ENCODE measurements at places on chromosomes 12 and 14. TPM values are rescaled to one million over a fixed set of nuclear protein-coding genes. Genes with fewer than 3 reads are reported as not detected.

DNA sequence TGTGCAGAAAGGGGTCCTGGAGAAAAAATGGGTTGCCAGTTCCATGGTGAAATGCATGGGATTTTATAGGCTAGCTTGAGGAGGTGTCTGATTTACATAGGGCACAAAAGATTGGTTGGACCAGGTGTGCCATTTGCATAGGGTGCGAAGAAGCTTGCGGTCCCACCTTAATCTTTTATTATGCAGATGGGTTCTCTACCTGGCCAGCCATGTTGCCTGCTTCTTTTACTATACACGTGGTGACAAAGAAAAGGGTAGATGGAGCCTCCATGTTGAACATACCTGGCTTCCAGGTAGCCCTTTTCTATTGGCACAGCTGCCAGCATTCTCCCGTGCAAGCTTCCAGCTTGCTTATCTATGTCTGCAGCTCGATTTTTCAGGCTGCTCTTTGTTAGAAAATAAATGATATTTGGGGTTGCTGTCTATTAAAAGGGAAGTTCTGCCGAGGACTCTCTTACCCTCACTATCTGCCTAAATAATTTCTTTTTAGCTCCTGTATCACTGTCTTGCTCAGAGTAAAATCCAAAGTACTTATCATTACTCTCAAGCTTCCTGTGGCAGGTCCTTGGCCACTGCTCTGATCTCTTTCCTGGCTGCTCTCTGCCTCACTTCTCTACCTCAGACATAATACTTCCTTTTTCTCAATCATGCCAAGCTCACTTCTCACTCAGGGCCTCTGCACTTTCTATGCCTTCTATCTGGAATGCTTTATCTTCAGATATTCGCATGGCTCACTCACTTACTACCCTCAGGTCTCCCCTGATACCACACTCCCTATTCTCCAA, 216.0 kb upstream of the DAAM1 start:
- no peak for DNase-seq

- no peak for DNase-seq
These were observed 562 bp downstream of the EAPP start for GRCh38 chr14:34538871-34539406.

The PLEKHD1 gene
- 0.09 TPM for polyA plus RNA-seq

The RXYLT1 gene
- polyA plus RNA-seq = 10.9 TPM

DNA sequence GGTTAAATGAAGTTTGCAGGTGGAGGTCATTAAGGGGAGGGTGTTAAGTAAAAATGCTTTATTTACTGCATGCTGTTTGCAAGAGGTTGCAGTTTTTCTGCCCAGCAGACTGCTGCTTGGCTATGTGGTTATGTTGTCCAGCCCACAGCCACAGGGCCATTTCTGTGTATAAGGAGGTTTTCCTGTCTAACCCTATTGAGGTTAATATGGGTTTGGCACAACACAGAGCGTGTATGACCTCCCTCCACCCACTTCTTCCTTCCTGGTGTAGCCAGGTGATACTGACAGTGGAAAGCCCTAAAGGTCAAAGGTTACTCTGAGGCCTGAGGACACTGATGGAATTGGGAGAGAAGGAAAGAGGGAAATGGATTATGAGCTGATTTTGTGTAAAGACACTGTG, 253.7 kb upstream of the PWP1 start:
- DNase-seq = peak; percentile 36

DNA sequence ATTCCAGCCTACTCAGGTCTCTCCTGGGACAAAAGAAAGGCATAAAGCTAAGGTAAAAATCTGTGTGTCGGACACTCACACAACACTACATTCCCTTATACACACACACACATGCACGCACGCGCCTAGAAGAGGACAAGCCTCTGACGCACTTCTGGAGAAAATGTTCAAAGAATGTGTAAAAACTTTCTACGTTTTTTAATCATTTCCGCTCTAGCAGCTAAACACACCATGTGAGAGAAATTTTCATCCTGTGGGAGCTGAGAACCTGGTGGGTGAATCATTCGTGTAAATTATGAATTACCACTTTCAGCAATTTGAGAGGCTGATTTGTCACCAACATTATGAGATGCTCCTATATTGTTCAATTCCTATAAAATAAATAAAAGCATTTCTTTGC, 494.5 kb downstream of the TMEM132D start:
- DNase-seq = no peak

The CLEC2D gene
- polyA plus RNA-seq = 38.7 TPM

The ADGRD1 gene
- not detected for polyA plus RNA-seq

- no peak for DNase-seq
These were observed 107.0 kb downstream of the ATXN7L3B start for GRCh38 chr12:74644681-74645080.

GRCh38 chr14:100140452-100141078, 18.9 kb downstream of the DEGS2 start:
- no peak for DNase-seq
